ENCODE measurements at places on chromosomes 16 and 17.

DNA sequence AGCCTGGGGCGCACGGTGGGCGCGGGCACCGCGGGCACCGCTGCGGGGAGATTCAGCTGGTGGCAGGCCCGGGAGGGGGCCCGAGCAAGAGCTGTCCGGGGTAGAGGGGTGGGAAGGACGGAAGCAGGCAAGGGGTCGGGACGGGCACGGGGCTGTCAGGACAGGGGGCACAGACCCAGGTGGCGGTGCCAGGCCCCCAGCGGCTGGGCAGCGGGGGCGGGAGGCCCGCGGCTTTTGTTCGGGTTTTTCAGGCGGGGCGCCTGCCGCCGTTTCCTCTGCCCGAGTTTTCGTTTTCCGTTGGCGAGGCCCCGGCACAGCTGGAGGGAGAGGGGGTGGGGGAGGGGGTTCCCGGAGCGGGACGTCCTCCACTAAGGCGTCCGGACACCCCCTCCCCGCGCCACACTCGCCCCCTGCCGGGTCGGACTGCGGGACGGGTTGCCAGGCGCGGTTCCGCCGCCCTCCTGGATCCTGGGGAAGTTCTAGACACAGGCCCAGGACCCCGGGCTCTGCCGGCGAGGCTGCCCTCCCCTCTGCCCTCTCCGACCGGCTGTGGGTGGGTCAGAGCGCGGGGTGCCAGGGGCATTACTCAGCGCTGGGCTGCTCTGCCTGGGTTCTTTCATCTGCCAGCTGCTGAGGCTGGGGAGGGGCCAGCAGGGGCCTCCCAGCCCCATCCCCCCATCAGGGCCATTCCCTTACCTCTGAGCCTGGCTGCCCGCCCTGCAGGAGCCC lies 543 bp downstream of the ARHGAP23 start:
- peaks cover 39% of the 10 kb centered on the region for H3K4me1 ChIP-seq
- no peak for DNase-seq
- peaks cover 28% of the 10 kb centered on the region for H3K27me3 ChIP-seq
- peak overlapping the region; percentile 82 for H3K4me3 ChIP-seq
- no peaks in the 10 kb centered on the region for H3K36me3 ChIP-seq
- no peak overlapping the region for H3K27ac ChIP-seq

- DNase-seq: peak; percentile 27
- H3K27ac ChIP-seq: peak overlapping the region; percentile 72
- H3K27me3 ChIP-seq: peaks cover 9% of the 10 kb centered on the region
- H3K4me3 ChIP-seq: peak overlapping the region; percentile 15
- no peaks in the 10 kb centered on the region for H3K36me3 ChIP-seq
Measured at GRCh38 chr16:88347656-88348376, 34.9 kb upstream of the ZNF469 start.

DNA sequence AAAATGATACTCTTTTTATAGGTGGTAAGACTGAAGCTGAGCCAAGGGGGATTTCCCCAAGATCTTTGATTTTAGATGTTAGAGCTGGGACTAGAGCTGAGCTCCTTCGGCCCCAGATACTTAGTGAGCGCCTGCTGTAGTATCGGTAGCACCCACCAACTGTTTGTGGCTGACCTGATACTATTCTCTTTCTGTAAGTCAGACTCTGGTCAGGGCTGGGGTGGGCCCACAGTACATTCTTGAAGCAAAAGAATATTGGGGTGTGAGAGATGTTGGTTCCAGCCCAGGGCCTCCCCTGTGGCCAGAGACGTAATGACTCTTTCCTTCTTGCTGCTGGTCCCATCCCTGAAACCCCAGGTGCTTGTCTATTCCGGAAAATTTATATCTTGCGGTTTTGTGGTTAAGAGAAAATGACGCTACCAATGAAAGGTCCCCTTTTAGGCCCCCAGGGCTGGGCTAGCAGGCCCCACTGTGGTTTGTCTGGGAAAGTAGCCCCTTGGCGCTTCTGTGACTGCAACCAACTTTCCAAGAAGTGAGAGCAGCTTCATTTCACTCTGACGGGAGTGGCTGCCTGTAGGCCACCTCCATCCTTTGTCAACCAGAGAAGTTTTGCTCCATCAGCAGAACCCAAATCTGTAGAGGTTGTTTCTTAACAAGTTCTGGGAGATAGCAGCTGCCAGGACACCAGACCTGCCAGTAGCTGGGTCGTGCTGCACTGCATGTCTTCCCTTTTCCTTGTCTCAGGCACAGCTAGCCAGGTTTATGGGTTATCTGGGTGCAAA lies 86.4 kb upstream of the LGALS9 start:
- H3K36me3 ChIP-seq: no peaks in the 10 kb centered on the region
- peaks cover 64% of the 10 kb centered on the region for H3K4me1 ChIP-seq
- H3K27ac ChIP-seq: peak overlapping the region; percentile 95
- peak; percentile 87 for DNase-seq
- H3K27me3 ChIP-seq: no peaks in the 10 kb centered on the region
- peak overlapping the region; percentile 57 for H3K4me3 ChIP-seq

DNA sequence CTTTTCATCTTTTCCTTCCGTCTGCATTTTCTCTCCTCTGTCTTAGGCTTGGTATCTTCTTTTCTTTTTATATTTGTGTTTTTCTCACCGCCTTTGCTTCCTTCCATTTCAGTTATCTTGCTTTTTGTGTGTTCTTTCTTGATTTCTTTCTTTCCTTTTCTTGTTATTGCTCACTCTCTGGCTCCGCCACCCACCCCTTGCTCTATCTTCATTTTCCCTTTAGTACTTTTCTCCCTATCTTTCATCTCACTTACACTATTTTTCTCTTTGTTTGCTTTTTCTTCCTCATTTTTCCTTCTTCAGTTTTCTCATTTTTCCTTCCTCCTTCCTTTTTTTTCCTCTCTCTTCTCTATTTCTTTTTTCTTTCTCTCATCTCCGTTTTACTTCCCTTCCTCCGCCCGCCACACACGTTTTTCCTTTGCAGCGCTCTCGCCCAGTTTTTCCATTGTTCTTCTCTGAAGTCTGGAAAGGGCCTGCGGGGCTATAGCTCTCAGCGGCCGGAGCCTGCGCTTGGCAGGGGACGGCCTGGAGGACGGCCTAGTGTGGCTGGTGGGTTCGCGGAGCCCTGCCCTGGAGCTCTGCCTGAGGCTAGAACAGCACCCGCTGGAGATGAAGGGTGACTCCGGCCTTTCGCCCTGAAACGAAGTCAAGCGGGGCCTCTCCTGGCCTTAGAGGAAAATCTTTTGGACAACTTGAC lies 5.2 kb upstream of the HOXB13 start:
- DNase-seq: no peak
- peak overlapping the region; percentile 22 for H3K4me3 ChIP-seq
- H3K36me3 ChIP-seq: no peaks in the 10 kb centered on the region
- H3K27ac ChIP-seq: peak overlapping the region; percentile 49
- peaks cover 23% of the 10 kb centered on the region for H3K4me1 ChIP-seq

DNA sequence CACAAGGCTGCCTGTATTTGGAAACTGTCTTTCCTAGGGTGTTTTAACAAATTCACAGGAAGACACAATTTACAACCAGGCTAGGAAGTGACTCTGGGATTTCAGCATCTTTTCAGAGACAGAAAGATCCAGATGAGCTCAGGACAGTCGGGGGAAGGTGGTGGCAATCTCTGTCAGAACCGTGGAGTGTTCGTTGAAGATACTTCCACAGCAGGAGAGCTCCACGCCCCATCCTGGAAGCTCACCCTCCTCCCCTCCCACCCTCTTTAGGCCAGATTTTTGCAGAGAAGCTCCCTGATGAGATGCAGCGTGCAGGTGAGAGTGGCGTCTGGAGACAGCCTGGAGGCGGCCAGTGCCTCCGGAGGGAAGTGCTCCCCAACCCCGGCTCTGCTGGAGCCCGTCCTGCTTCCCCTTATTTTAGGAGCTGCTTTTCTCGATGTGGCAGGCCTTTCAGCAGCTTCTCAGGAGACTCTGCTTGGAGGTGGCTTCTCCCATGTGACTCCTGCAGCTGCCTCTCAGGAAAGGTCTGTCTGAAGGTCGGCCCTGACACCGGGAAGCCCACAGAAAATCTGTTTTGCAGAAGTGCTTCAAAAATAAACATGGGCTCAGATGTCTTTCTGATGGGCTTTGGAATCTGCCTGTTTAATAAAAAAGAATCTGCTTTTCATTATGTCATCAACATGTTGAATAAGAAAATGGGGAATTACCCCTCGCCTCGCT lies 186.4 kb upstream of the CHMP6 start:
- no peaks in the 10 kb centered on the region for H3K27me3 ChIP-seq
- no peak overlapping the region for H3K4me3 ChIP-seq
- no peak overlapping the region for H3K27ac ChIP-seq
- no peak for DNase-seq

GRCh38 chr17:55872374-55872773 lies 121.5 kb downstream of the PCTP start:
- DNase-seq: no peak
- H3K27me3 ChIP-seq: no peaks in the 10 kb centered on the region
- no peaks in the 10 kb centered on the region for H3K36me3 ChIP-seq

DNA sequence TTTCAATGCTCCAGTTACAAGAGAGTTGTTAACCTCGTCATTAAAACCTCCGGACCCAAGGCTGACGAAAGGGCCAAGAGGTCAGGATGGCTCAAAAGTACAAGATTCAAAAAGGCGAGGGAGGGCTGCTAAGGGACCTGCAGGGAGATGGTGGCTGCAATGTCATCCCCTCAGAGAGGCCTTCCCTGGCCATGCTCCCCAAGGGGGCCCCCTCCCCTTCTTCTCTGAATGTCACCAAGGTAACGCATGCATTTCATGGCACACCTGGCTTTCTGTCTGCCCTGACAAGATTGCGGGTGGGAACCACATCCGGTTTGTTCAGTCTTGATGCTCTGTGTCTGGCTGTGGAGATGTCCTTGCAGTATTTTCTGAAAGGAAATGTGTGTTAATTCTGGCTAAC lies 89.9 kb downstream of the C16orf78 start:
- H3K27ac ChIP-seq: no peak overlapping the region
- H3K4me1 ChIP-seq: peaks cover 17% of the 10 kb centered on the region
- peak; percentile 34 for DNase-seq
- H3K27me3 ChIP-seq: peaks cover 5% of the 10 kb centered on the region

DNA sequence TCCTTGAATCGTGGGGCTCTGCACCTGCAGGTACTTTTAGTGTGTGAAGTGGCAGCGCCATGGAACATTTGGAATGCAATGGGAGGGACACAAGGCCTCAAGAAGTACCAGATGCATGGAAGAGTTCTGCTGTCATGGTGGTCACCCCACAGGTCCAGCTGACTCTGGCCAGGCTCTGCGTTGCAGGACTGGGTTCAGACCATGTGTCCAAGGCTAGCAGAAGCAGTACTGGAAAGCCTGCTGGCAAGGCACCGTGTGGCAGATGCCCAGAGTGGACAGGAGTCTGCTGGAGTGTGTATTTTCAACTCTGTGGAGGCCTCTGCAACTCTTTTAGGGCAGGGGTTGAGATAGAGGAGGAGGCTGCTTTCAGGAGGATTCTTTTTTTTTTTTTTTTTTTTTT lies 2.1 kb downstream of the PIPOX start:
- no peak for DNase-seq
- no peak overlapping the region for H3K27ac ChIP-seq
- H3K4me1 ChIP-seq: peaks cover 56% of the 10 kb centered on the region
- H3K4me3 ChIP-seq: no peak overlapping the region
- H3K27me3 ChIP-seq: peaks cover 14% of the 10 kb centered on the region

All from stimulated activated naive B cell treated with anti-CD40 and anti-IgM and Interleukin-4, amounts not matched to agents 10 μg/mL and 1 μg/mL and 100 μg/mL, for 72 hours (primary cell).